HTR-8/SVneo (cell line): ENCODE measurements at places on chromosomes 11 and 22.

GRCh38 chr11:117588166-117588810 is 208.7 kb downstream of the DSCAML1 start:
- DNase-seq, result no peak

DNA sequence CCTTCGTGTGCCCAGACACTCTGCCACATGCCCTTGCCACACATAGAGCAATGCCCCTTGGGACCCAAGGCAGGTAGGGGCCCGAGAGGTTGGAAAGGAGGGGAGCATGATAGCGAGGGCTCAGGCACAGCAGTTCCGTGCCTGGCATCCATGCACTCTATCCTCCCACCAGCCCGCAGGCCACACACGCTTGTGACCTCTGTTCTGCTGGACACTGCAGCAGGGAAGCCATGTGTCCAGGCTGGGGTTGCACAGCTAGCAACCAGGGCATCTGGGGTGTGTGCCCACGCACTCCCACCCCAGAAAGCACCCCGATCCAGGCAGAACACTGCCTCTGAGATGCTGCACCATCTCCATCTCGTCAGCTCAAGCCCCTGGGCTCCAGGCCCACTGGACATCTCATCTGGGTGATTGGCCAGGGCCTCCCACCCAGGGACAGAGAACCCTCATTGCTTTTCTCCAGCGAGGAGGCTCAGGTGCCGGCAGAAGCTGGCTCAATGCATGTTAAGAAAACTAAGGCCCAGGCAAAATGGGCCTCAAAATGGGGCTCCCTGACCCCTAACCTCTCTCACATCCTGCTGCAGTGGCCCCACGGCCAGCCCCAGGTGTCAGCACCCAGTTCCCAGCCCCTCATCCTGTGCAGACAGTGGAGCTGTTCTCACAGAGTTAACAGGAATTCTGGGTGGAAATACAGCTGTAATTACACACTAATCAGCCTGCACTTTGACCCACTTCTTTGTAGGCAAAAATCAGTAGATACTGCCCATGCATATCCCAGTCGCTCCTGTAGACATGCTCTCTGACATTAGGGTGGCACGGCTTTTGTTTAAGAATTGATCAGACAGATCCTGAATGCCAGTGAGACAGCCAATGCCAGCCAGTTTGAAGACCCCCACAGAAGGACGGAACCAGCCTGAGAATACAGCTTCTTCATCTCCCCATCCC is 173.9 kb upstream of the B3GAT1 start:
- DNase-seq, result no peak

GRCh38 chr11:61682093-61682732 is 2.0 kb downstream of the DAGLA start:
- no peak for DNase-seq

GRCh38 chr11:76803023-76803422 is 19.9 kb downstream of the TSKU start:
- no peak for DNase-seq

- no peak for DNase-seq
Measured at GRCh38 chr11:118321386-118322082, 17.0 kb downstream of the CD3E start.

- DNase-seq, result peak; percentile 13
Measured at GRCh38 chr11:42524534-42525227, 787.1 kb upstream of the API5 start.

- DNase-seq, result no peak
Measured at GRCh38 chr22:20086763-20087162, 6.7 kb downstream of the DGCR8 start.

- no peak for DNase-seq
Measured at GRCh38 chr11:27963370-27963769, 144.6 kb downstream of the KIF18A start.

- DNase-seq, result no peak
Measured at GRCh38 chr11:87430821-87431220, 393.1 kb downstream of the TMEM135 start.

DNA sequence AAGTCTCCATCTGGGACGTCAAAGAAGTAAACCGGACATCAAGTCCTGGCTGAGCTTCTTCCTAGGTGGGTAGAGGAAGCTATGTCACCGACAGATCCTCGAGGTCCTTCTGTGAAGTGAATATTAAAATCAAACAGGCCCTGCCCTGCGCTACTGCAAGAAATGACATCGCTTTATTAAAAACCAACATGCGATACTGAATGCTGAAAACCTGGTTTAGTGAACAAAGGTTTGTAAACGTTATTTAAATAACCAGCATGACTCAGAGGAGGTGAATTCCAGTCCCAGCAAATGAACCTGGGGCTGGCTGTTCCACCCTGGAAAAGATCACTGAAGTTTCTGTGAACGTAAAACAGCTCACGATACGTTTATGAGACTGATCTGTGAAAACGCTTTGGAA is 645 bp downstream of the RTCB start:
- no peak for DNase-seq

- no peak for DNase-seq
Measured at GRCh38 chr11:75743711-75744563, 24.6 kb upstream of the DGAT2 start.

- no peak for DNase-seq
Measured at GRCh38 chr11:47377571-47378009, 757 bp downstream of the SPI1 start.

DNA sequence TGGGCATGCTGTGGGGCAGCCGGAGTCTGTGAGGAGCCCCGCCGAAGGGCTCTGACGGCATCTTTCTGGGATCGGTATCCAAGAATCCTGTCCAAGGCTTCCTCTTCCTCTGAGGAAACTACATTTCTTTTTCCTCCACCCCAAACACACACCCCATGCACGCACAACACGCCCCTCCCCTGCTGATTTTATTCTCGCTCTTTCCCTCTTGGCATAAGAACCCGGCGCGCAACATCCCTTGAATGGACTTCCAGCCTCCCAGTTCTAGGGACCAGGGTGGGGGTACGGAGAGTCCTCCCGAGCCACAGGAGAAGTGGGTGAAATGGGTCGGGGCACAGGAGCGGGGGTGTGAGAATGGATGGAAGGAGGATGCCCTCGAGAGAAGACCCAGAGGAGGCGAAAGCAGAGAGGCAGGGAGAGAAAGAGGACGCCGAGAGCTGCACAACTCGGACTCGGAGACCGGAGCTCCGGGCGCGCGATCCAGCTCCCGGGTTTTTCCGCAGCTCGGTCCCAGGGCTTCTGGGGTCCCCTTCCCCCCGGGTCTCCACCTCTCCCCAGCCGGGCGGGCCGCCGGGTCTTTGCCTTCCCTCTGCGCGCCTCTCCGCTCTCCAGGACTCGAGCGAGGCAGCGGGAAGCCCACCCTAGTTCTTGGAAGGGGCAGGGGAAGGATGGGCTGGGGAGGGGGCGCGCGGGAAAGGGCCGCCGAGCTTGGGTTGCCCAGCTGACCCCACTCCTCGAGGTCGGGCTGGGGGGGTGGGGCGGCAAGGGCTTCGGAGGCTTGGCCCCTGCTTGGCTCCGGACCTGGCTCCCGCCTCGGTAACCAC is 1.5 kb upstream of the LARGE1 start:
- DNase-seq, result no peak

DNA sequence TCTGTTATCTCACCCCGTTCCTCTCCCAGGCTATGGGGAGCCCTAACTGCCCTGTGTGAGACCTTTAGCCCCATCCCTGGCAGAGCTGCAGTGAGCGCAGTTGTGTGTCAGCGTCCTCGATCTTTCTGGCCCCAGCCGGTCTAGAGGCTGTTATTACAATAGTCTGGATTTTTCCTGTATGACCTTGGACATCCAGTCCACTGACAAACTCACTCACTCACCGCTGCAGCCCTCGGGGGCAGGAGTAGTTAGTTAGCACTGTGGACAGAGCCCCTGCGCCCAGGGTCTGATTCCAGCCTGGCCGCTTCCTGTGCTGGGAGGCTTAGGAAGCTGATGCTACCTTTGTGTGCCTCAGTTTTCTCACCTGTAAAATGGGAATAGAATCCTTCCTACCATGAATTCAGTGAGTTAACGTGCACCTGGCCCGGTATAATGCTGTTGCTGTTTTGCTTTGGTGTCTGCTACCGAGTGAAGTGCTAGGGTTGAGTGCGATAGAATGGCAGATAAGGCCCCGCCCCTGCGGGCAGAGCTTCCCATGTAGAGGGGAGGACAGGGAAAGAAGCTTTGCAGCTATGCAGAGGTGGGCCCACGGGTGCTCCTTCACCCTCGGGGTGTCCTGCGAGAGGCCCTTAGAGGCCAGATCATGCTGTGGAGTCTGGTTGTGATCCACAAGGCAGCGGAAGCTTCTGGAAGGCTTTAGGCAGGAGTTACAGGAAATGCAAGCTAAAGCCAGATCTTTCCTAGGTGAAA is 3.0 kb downstream of the LRP5 start:
- DNase-seq, result no peak

DNA sequence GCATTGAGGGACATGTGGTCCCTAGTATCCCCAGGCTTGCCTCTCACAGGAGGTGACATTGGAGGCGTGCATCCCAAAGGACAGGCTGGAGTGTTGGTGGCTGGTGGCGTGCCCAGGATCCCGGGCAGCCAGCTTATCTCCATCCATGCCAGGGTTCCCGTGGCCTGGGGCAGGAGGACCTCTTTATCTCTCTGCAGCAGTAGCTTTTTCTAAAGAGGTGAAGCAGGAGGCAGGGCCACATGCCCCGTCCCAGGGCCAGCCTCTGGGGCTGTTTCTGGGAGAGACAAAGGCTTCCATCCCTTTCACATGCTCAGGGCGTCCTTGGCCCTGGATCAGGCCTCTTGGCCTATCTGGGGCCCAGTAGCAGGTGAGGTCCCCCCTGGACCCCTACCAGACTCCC is 19.7 kb downstream of the PARVG start:
- DNase-seq, result no peak

- DNase-seq, result no peak
Measured at GRCh38 chr11:14904745-14905103, 12.7 kb upstream of the CYP2R1 start.

DNA sequence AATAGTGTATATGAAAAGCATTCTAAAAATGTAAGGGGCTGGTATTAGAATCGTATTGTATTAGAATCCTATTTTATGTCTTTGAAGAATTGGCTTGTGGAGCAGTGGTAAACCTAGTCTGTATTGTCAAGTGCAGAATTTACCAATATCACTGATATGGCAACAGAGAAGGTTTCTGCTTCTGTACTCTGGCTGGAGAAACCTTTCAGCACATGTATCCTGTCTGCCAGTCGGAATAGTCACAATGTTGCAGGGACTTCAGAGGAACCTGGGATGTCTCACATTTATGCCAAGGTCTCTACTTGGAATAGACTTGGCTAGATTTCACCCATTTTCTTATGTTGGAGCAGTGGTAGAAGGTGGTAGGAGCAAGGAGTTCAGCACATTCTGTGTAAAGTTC is 4.4 kb downstream of the MTMR3 start:
- no peak for DNase-seq

- DNase-seq, result no peak
Measured at GRCh38 chr22:44799077-44799945, 46.9 kb downstream of the ARHGAP8 start.

DNA sequence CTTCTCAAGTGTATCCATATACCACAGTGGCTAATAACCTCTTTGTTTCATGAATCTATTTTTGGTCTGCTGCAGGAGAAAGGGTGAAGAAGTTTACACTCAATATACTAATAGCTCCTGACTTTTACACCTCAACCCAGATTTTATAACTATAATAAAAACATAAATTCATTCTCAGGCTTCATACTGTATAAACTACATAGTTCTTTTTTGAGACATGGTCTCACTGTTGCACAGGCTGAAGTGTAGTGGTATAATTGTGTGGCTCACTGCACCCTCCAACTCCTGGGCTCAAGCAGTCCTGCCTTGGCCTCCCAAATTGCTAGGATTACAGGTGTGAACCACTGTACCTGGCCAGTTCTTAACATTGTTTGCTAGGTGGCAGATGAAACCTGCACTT is 17.8 kb upstream of the CCDC179 start:
- DNase-seq, result no peak

DNA sequence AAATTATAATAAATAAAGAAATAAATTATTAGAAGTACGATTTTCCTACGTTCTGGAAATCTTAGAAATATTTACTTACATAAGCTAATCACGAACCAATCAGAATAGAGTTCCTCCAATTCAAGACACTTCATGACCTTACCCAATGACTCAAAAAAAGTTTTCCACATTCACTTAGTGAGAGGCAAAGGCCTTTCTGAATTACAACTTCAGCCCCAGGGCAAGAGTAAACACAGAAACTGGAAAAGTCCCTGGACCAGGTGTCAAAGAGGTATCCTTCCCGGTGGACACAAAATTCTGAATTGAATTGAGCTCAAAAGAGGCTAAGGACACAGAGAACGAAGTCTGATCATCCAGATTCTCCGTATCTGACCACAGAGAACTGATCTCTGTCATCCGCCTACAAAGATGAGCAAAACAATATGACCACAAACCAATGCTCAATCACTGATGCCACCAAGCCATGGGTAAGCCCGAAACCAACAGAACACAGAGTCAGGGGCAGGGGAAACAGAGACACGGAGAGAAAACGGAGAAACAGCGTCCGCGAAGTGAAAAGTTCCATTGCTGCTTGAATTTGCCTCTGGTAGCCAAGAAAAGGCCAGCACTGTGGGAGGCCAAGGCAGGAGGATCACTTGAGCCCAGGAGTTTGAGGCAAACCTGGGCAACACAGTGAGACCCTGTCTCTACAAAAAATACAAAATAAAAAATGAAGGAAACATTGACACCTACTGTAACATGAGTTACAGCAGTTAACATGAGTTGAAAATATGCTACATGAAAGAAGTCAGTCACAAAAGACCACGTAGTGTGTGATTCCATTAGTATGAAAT is 6.8 kb downstream of the BID start:
- no peak for DNase-seq

- no peak for DNase-seq
Measured at GRCh38 chr22:37338539-37339246, 56.4 kb downstream of the CYTH4 start.

DNA sequence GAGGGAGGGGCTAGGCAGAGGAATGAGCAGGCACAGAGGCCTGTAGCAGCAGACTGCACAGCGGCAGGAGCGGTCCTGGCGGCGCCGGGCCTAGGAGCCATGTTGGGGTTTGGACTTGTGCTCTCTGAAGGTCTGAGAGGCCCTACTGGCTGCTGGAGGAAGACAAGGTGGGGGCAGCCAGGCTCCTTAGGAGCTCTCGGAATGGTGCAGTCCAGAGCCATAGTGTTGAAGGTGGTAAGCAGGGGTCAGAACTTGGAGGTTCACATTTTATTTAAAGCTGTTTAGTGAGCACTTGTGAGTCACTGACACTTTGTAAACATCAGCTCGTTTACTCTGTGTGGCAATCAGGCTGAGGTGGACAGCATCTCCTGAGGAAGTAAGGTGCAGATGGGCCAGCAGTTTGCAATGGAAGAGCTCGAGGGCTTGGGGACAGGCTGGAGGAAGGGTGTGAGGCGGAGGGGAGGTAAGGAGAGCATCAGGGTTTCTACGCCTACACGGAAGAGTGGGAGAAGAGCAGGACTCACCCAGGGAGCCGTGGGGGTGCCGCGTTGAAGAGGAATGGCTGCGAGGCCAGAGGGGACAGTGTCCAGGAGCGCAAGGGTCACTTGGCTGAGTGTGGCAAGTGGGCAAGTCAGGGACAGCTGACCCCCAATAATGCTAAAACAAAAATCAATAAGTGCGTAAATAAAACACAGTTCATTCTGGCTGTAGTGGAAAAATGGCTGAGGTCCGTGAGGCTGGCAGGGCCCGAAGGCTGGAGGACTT is 10.0 kb upstream of the TMEM191C start:
- DNase-seq, result no peak
